ENCODE measurements at places on chromosomes 3 and 15.

DNA sequence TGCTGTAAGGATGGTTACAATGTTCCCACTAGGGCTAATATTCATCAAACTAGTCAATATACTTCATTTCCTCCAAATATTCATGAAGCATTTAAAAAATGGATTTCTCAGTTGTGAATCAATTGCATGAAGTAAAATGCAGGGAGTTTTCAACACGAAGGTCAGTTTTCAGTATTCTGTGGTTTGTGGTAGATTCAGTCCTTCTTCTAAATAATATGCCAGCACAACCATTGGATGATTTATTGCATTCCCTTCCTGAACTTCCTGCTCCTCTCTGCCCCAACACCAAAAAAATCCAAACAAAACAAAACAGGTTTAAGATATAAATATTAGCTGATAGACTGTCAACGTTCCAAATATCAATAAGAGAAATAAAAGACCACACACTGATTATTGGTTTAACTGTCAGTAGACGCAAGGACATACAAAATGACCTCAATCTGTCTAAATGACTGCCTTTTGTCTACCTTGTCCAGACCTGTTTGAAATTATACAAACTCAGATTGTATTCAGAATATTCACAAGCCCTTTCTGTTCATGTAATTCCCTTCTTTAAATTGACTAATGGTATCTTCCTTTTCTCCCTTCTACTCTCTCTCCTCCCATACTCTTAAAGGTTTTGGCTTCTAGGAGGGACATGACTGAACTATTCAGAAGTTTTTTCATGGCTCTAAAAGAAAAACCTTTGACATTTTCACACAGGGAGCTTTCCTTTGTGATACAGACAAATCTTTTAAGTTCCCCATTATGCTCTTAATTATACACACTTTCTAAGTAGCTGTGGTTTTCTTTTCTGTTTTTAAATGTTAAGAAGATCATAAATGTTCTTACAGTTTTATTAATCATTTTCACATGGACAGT, 92.6 kb upstream of the STT3B start:
- no peak for DNase-seq

DNA sequence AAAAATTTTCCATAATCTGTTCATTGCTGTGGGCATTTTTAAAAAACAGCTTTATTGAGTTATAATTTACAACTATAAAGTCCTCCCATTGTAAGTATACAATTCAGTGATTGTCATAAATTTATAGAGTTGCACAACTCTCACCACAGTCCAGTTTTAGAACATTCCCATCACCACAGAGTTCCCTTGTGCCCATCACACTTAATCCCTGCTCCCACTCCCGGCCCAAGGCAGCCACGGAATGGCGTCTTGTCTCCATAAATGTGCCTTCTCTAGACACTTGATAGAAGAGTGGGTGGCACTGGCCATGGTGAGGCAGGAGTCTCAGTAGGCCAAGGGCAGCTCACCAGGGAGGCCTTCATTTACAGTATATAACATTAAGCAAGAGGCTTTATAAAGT, 6.3 kb downstream of the TSEN2 start:
- DNase-seq, result no peak

DNA sequence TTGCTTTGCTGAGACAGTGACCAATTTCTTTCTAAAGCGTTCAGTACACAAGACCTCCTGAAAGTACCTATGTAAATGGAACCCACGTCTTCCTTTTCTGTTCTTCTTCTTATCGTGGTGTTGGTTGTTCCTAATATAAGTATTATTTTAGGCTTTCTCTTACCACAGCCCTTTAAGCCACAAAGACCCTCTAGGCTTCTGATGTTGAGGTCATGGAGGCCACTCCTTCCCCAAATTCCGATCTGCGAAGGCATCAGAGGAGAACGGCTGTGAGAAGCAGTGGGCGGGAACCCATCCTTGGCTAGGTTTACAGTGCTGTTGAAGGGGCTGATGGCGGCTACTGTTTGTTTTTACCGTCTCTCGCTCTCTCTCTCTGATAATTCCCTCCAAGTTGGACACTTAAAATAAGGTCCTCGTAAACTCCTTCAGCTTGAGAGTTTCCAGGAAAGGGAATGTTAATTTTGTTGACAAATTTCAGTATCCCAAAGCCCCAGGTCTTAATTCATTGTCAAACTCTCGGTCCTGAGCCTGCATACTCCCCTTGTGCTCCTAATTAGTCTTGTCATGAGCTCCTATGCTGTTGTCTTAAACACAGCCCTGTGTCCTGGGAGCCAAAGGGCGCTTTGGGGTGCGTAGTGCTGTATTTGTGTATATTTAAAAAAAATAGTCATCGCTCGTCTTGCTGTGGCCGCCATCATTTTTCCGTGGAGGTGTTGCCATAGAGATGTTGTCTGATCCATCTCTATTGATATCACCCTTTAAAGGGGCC, 178.8 kb downstream of the OPA1 start:
- no peak for DNase-seq

DNA sequence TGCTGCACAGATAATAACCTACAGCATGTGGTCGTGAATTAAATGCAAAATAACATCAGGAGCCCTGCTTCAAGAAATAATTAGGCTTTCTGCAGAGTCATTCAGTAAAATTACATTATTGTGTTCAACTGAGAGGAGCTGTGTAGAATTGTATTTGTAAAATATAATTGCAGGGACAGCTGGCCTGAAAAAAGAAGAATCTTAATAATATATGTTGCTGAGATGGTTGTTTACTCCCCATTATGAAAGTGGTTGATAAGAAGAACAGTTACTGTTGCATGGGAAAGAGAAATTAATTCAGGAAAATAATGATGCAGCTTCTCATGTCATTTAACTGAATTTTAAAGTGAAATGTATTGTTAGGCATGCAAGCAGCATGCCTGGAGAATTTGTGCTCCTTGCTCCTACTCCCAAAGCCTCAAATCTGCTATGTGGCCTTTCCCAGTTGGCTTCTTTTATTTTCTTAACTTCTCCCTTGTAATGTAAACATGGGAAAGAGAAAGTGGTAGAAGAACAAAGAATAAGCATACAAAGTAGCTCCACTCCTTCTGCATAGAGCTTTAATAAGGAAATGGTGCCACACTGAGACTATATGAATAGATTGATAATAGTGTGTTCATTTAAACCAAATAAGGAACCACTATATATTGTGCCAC, 100.1 kb downstream of the VGLL3 start:
- no peak for DNase-seq

- DNase-seq, result no peak
Measured at GRCh38 chr3:167318996-167319615, 61.0 kb downstream of the ZBBX start.

DNA sequence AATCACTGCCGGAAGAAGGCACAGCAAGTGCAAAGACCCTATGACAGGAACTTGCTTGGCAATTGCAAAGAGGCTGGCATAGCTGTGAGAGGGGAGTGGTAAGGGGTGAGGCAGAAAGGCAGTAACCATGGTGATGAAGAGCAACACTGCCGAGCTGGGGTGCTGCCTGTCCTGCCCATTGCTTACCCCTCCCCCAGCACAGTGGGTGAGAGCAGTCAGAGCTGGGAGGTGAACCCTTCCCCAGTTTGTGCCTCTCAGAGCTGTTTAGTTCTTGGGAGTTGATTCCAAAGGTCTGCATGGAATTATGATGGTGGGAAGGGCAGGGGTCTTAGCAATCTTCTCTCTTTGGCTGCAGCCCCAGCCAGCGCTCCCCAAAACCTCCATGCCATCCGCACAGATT, 8.8 kb downstream of the TYRO3 start:
- DNase-seq, result no peak

DNA sequence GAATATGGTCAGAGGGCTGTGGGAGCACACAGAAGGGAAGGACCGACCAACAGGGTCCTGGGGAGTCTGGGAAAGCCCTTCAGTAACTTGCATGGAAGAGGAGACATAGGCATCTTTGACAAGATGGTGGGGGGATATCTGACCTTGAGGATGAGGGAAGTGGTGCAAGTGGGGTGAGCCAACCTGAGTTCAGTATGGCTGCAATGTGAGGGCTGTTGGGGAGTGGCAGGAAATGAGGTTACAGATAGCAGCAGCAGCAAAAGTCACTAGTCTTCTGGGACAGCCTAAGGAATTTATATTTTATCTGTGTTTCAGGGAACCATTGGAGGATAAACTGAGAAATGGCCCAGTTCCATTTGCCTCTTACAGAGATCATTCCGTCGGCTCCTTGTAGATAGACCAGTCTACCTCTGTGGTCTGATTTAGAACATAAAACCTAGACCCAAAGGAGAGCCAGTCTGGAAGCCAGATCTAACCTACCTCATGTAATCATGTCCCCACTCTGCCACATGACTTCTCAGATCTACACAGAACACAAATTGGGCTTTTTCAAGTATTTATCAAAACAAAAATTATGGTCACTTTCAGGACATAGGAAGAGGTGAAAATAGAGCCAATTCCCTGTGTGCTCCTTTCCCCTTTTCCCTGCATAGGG, 75.6 kb downstream of the ST6GAL1 start:
- DNase-seq, result no peak

- DNase-seq, result no peak
Measured at GRCh38 chr3:29339016-29339833, 58.4 kb downstream of the RBMS3 start.

GRCh38 chr3:55746808-55747413, 259.8 kb upstream of the WNT5A start:
- DNase-seq, result no peak

DNA sequence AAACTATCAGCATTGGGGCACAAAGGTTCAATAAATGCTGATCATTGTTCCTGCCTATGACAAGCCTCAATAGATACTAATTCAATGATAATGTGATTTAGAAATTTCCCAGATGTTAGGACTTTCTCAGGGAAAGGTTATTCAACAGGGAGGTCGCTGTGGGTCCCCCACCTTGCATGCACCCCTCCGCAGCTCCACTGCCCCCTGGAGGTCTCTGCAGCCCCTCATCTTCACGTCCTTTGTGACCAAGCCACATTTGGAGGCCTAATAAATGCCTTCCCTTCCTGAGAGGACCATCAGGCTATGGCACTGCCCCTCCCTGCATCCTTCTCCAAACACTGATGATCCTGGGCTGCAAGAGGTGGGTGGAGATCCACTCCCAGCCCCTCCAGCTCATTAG, 50.2 kb downstream of the NOX5 start:
- DNase-seq, result no peak

- no peak for DNase-seq
Measured at GRCh38 chr3:15347737-15348110, 15.3 kb upstream of the SH3BP5 start.

DNA sequence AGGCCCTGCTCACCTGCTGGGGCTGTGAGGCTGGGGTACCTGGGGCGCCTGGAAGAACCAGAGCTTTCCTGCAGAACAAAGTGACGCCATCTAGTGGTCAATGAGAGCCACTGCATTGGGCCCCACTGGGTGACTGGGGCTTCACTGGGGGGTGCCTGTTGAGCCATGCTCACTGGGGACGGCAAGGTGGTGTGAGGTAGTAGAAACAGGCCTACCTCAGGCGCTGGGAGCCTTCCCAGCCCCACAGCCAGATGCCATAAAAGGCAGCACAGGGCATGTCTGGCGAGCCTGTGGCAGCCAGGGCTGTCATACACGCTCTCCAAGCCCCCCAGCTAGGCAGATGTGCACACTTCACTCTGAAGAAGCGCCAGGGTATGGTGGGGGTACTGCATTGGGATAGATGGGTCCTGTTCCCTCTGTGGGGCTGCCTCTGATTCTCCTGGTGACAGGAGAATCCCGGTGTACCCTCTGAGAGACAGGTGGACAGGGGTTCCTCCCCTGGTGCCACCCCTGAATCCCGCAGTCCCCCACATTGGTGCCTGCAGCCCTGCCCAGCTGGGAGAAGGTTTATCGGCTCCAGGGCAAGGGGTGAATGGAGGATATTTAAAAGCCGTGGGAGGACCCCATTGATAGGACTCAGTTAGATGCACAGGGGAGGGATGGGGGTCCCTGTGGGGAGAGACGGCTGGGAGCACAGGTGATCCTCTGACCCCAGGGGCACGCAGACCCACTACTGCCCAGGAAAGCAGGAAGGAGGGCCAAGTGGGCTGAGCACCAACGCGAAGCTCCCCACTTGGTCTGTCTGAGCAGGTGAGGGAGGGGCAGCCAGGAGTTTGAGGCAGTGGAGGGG, 178.8 kb downstream of the NSMCE3 start:
- no peak for DNase-seq

- DNase-seq, result no peak
Measured at GRCh38 chr3:52366527-52366926, 50.4 kb downstream of the DNAH1 start.

GRCh38 chr15:66879531-66880368, 177.7 kb downstream of the SMAD6 start:
- no peak for DNase-seq

GRCh38 chr3:29312960-29313452, 32.1 kb downstream of the RBMS3 start:
- DNase-seq, result no peak

DNA sequence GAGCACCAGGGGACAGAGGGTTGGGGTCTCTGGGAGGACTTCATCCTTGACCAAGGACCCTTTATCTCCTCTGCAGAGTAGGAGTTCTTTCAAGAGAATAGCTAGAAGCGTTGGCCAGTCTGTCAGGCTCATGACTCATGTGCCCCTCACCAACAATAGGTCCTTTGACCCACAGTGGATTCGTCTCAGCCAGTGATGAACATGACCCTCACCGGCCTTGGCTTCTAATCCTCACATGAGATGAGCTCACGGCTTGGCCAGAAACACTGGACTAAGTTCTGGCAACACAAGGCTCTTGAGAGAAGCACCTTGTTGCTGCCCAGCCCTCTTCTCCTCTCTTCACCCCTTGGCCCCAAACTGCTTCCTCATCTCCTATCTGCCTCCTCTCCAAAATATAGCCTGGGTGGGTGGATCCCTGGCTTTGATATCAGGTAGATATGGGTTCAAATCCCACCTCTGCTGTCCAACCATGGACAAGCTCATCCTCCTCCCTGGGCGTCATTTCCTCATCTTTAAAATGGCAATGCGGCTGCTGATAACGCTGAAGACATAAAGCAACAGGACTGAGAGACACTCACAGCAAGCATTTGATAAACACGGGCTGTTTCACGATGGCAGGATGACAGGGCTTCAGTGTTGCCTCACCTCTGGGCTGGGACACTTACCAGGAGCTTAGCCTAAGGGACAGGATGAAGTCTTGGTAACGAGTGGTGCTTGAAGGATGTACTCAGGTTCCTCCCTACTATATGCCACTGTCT, 446.7 kb upstream of the PROK2 start:
- DNase-seq, result no peak

- DNase-seq, result no peak
Measured at GRCh38 chr3:24952388-24952787, 457.7 kb upstream of the THRB start.

DNA sequence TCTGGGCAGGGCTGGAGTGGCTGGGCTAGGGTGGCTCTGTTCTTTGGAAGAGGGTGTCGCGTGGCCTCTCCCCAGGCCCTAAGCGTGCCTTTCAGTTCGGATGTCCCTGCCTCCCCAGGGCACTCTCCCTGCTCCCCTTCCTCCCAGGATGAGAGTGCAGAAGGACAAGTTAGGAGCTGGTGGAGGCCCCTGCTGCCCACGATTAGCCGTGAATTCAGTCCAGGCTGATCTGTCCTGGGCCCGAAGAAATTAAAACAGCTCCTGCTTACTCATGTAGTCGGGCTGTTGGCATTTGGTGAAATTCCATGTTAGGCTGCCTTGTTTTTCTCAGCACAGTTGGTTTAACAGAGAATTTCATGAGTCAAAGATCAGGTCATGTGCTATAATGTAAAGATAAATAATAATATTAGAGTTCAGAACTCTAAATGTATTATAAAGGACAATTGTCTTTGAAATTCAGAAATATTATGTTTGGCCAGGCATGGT, 24.5 kb downstream of the NIPA1 start:
- no peak for DNase-seq

GRCh38 chr15:38992930-38993329, 428.3 kb upstream of the RASGRP1 start:
- DNase-seq, result no peak
